Astrocyte (in vitro differentiated cells and primary cell): ENCODE measurements at places on chromosomes 2 and 18.
A peak's percentile ranks its signal among the peaks of the same experiment; 100 is the strongest.

GRCh38 chr2:147232225-147232669, 612.6 kb upstream of the ACVR2A start:
- H3K36me3 ChIP-seq = no peaks in the 10 kb centered on the region
- no peak for DNase-seq
- H3K27ac ChIP-seq = no peak overlapping the region
- no peaks in the 10 kb centered on the region for H3K27me3 ChIP-seq

- H3K36me3 ChIP-seq = no peaks in the 10 kb centered on the region
- H3K4me3 ChIP-seq = no peak overlapping the region
- DNase-seq = peak; percentile 7
- H3K27me3 ChIP-seq = no peaks in the 10 kb centered on the region
- H3K27ac ChIP-seq = no peak overlapping the region
- no peaks in the 10 kb centered on the region for H3K4me1 ChIP-seq
These were observed 32.4 kb upstream of the RBBP8 start for GRCh38 chr18:22900558-22901238.

DNA sequence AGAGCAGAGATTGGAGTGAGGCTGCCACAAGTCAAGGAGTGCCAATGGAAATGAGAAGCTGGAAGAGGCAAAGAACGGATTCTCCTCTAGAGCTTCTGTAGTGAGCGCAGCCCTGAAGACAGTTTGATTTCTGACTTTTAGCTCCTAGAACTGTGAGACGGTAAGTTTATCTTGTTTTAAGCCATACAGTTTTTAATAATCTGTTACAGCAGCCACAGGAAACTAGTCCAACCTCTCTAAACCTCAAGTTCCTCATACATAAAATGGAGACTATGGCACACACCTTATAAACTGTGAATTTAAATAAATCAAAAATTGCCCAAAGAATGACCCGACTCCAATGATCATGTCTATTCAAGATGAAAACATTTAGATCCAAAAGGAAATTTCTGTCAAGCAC, 596.5 kb downstream of the BCL11A start:
- no peaks in the 10 kb centered on the region for H3K27me3 ChIP-seq
- DNase-seq = no peak
- no peaks in the 10 kb centered on the region for H3K36me3 ChIP-seq
- no peak overlapping the region for H3K4me3 ChIP-seq

- H3K27ac ChIP-seq = peak overlapping the region; percentile 29
- no peaks in the 10 kb centered on the region for H3K36me3 ChIP-seq
- DNase-seq = peak; percentile 96
- H3K4me3 ChIP-seq = peak overlapping the region; percentile 10
These were observed 21.7 kb upstream of the NRP2 start for GRCh38 chr2:205660521-205661124.

- DNase-seq = no peak
- H3K4me3 ChIP-seq = no peak overlapping the region
- no peaks in the 10 kb centered on the region for H3K27me3 ChIP-seq
- no peaks in the 10 kb centered on the region for H3K36me3 ChIP-seq
These were observed 112.9 kb downstream of the NR4A2 start for GRCh38 chr2:156219491-156220100.
